Stimulated activated CD4-positive, alpha-beta T cell treated with anti-CD3 and anti-CD28 coated beads, Interleukin-4, amount 100 ng/mL, for 1 hour (primary cell): ENCODE measurements at places on chromosomes 2 and 18.

DNA sequence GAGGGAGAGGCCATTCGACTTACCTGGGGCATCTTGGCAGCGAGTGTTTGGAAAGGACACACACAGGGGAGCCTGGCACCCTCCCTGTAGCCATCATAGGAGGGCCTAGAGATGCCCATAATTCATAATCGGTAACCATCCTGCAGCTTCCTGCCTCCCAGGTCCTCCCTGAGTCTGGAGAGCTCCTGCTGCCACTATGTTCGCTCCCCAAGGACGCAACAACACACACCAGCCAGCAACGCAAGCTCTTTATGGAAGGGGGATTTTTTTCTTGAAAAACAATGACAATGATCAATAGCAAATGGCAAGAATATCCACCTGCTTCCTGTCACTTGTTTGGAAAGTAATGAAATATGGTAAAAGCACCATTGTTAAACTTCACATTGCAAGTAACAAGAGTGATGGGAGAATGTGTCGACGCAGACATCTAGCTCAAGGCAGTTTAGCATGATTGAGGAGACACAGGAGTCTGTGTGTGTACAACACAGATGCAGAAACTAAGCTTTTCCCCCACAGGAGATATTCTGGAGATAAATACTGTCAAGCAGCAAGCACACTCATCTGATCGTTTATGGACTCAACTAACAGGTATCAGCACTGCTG is 24.9 kb upstream of the CREG2 start:
- DNase-seq: no peak

DNA sequence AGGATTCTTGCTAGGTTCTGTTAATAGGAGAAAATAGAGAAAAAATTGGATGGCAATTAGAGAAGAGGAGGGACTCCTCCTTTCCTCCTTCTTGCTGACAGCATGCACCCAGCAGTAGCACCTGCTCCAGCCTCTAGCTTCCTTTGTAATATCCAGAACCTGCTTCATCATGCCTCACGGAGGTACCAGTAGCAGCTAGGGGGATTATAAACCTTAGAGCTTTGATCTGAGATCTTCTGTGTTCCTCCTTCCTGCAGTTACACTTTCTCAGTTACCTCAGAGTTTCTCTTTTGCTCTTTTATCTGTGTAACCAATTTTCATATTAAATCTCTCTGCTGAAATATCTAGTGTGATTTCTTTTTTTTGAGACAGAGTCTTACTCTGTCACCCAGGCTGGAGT is 16.6 kb downstream of the DPP4 start:
- DNase-seq: no peak

DNA sequence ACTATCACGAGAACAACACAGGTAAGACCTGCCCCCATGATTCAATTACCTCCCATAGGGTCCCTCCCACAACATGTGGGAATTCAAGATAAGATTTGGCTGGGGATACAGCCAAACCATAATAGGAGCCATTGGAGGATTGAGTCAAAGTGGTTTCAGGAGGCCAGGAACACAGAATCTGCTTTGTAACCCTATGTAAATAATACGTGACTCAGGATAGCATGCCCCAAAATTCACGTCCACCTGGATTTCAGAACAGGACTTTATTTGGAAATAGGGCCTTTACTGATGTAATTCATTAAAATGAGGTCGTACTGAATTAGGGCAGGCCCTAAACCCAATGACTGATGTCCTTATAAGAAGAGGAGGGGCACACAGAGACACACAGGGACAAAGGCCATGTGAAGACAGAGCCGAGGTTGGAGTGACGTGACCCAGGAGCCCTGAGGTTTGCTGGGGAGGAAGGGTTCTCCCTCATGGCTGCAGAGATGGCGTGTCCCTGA is 16.0 kb upstream of the CNDP2 start:
- no peak for DNase-seq

GRCh38 chr2:207779523-207779922 is 9.8 kb upstream of the FZD5 start:
- no peak for DNase-seq

DNA sequence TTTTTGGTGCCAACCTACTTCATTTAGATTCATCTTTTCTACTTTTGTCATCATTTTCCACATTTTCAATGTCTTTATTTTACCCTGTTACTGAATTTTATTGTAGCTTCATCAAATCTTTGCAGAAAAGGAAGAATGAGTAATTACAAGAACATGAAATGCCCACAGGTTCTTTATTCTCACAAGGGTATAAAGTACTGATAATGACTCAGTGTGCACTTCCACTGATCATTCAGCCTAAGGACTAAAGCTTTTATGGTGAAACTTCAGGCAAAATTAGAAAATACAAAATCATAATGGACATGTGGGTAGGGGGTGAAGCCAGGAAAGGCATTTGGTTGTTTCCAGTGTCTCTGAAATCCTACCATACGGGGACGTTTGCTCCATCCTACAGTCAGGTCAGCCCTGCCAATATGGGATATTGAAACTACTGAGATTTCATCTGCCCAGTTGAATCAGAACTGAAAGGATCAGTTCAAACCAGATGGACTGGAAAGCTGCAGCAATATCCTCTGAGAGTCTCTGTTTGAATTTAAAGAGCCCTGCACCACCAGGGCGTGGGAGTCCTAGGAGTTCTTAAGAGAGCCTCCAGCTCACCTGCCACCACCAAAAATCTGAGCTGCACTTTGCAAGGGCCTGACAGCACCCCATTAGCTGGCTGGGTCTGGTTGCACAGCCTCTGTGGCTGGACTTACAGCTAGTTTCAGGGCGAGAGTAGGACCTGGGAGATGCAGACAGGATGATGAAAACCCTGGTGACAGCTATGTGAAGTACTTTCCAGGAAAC is 390.4 kb downstream of the CMPK2 start:
- no peak for DNase-seq

GRCh38 chr2:128748835-128749605 is 430.4 kb upstream of the HS6ST1 start:
- no peak for DNase-seq

- no peak for DNase-seq
These were observed 181.8 kb downstream of the THADA start for GRCh38 chr2:43414033-43414432.

- no peak for DNase-seq
These were observed 7.3 kb upstream of the PRLH start for GRCh38 chr2:237558961-237559641.

DNA sequence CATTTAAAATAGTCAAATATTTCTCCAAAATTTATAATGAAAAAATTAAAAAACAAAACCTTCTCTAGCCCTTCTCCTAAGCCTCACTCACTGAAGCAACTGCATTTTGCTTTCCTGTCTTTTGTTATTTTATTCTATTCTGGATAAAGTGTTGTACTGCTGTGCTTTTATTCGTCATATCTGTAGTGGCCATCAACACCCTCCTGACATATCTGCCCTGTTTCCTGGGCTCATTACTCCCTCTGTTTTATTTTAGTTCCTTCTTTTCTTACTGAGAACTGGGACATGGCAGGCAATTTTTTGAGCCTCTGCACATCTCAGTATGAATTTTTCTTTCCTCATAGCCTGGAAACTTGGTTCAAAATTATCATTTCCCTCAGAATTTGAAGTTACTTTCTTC is 224.2 kb downstream of the GULP1 start:
- no peak for DNase-seq

- DNase-seq: no peak
These were observed 62.0 kb downstream of the IKZF2 start for GRCh38 chr2:213089438-213089837.

- no peak for DNase-seq
These were observed 85.5 kb downstream of the EPC2 start for GRCh38 chr2:148730085-148730484.

DNA sequence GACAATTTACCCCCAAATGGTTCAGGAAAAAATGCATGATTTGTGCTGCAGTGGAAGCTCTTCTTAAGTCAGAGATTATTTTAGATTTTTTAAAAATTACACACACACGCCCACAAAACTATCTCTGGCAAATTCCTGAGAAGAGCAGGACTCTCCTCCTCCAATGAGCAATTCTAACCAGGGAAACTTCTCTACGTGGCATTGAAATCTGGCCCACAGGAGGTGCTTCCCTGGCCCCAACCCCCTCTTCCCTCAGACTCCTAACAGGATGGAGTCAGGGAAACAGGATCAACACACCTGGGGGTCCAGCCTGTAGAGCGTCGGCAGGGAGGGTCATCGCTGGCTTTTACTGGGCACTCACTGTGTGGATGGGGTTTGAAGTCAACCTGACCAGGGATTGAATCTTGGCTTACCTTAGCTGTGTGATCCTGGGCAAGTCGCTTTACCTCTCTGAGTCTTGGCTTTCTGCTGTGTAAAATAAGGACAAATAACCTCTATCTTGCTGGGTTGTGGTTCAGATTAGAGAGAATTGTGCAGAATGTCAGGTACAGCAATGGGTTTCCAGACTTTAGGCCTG is 65.4 kb upstream of the ASAP2 start:
- no peak for DNase-seq

DNA sequence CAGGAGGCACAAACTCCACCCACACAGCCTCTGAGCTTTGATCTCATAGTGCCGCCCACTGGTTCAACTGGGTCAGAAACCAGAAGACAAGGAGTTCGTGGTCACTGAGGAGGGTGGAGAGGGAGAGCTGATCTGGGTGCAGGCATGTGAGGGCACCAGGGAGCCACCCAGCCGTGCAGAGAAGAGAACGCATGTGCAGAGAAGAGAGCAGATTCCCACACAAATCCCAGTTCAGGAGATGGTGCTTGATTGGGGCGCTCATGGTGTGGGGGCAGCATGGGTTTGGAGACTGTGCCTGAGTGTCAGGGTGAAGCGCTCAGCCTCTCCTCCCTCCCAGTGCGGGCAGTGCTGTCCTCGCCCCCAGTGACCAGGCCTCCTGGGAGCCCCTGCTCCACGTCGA is 375.2 kb upstream of the MYT1L start:
- no peak for DNase-seq

- DNase-seq: no peak
These were observed 203.3 kb downstream of the TFCP2L1 start for GRCh38 chr2:121081701-121082100.

- DNase-seq: no peak
These were observed 99.4 kb upstream of the RND3 start for GRCh38 chr2:150586858-150587257.

- DNase-seq: no peak
These were observed 38.2 kb downstream of the COL3A1 start for GRCh38 chr2:189012351-189012750.

DNA sequence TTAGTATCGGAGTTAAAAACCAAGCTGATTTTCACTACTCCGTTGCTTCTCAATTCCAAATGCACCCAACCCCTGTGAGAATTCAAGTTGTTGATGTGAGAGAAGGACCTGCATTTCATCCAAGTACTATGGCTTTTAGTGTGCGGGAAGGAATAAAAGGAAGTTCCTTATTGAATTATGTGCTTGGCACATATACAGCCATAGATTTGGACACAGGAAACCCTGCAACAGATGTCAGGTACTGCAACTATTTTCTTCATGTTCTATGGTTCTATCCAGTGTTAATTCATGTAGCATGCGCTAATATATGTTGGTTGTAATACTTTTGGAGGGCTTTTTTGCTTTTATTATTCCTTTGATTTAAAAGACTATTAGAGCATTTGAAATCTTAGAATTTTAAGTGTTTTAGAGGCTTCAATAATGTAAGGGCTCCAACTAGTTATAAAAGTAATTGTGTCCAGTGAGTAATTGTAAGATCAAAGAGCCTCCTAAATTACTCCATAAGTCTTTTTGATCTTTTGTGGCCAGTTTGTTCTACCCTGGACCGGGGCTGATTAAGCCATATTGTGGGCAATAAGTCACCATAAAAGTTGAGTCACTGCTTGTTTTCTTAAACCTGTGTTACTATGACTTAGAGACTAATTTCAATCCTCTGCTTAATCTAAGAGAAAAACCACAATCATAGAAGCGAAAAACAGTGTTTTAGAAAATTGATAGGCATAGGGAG is 22.9 kb downstream of the DSG4 start:
- no peak for DNase-seq
